PC-3 (cell line): ENCODE measurements at places on chromosomes 16 and 17. TPM values are rescaled to one million over a fixed set of nuclear protein-coding genes. Genes with fewer than 3 reads are reported as not detected.
A peak's percentile ranks its signal among the peaks of the same experiment; 100 is the strongest.

Gene EIF4A3
- 167 and 185 TPM in 2 replicates for total RNA-seq

DNA sequence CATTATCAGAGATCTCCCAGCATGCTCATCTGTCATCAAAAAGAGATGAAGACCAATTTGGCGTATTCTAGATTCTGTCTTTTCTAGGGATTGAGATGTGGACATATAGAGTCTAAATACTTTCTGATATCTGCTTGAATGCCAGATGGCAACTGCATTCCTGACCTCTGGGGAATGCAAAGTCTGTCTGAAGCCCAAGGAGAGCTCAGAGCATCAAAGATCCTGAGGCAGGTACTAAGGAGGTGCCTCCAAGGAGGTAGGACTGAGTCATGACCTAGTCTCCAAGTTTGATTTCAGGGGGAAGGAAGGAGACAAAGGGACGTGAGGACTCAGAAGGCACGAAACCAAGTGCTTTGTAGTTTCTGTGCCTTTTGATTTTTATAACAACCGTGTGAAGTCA lies 448.4 kb downstream of the HS3ST3B1 start:
- no peak for DNase-seq

DNA sequence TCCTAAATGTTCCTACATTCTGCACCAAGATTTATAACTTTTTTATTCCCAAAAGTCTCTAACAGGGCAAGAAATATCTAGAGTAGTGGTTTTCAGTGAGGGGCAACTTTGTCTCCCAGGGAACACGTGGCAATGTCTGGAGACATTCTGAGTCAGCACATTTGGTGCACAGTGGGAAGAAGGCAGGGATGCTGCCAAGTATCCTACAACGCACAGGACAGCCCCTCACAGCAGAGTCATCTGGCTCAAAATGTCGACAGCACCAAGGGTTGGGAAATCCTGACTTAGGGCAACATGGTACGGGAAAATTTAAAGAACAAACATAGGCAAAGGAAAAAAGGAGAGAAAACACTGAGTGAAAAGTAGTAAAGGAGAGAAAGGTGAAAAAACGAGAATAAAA lies 61.8 kb downstream of the SMG6 start:
- no peak for DNase-seq

- DNase-seq: no peak
Measured at GRCh38 chr16:84656649-84657048, 8.3 kb downstream of the KLHL36 start.

DNA sequence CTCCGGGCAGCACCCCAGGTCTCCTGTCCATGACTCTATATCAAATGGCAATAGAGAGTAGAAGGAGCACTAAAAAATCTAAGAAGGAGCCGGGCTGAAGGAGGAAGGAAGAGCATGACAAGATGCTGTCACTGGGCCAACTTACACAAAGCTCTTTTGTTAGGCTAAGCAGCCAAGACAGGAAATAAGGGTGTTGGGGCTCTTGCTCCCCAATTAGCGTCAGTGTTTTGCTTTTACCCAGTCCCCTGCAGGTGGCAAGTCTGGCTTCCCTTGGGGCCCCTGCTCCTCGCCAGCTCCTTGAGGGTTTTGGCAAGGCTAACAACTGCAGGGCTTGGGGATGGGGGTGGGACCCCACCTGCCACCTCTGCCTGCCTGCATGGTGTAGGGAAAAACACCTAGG lies 120.5 kb downstream of the CCT6B start:
- no peak for DNase-seq

DNA sequence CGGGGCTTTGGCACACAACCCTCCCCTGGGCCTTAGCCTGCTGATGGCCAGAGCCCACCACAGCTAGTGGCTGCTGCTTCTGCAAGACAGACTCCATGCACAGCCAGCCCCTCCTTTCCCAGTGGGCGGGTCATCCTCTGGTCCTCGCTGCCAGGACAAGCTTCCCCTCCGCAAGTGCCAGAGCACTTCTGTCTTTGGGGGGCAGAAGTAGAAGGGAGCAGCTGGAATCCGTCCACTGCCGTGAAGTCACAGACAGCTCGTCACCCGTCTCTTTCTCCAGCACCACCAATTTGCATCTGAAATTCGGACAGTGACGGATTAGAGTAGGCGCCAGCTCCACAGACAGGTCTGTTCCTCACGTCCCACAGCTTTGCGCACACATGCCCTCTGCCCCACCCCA lies 31.3 kb upstream of the NAT9 start:
- DNase-seq: no peak

GRCh38 chr17:57016071-57016763 lies 38.3 kb downstream of the SCPEP1 start:
- DNase-seq: no peak

DNA sequence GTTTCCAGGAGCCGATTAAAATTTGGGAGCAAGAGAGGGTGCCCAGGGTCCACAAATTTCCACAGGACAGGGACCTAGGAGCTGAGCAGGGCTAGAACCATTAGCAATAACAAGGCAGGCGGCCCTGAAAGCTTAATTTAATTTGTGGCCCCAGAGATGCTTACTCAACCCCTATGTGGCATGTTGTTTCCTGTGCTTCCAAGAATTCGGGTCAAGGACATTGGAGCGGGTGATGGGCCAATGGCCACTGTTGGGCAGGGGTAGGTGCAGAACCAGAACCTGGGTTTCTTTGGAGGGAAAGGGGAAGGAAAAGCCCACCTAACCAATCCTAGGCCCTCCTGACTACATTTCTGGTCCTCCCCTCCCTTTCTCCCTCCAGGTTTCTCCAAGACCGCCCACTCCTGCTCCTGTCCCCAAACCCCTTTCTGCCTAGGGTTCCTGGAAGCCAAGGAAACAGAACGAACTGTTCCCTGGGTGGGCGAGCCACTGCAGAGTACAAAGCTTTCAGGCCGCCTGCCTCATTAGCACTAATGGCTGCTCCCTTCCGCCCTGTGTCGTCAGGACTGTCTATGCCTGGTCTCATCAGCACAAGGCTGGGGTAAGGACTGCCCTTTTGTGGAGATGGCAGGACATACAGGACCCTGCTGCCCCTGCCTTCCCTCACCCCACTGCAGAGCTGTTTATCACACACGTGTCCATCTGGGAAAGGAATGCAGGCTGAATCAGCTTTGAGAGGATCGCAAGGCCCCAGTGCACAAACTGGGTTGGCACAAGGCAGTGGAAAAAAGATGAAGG lies 581 bp upstream of the AGRP start:
- no peak for DNase-seq

DNA sequence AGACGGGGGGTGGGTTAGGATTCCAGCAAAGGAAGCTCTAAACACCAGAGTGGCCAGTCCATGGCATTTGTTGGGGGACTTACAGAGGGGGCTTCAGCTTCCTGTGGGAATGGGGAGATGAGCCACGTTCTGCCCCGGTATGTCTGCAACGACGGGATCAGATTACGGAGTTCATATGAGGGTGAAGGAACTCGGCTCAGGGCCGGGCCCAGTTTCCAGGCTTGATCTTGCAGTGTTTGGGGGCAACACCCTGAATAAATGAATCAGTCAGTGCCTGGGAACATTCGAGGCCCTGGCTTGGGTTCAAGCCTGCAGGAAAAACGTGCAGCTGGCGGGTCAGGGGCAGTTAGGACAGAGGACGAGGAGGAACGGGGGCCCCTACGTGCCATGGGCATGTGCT lies 54.0 kb downstream of the JPH3 start:
- DNase-seq: no peak

Gene ATAD5
- total RNA-seq: 4.2 and 5.4 TPM in 2 replicates

DNA sequence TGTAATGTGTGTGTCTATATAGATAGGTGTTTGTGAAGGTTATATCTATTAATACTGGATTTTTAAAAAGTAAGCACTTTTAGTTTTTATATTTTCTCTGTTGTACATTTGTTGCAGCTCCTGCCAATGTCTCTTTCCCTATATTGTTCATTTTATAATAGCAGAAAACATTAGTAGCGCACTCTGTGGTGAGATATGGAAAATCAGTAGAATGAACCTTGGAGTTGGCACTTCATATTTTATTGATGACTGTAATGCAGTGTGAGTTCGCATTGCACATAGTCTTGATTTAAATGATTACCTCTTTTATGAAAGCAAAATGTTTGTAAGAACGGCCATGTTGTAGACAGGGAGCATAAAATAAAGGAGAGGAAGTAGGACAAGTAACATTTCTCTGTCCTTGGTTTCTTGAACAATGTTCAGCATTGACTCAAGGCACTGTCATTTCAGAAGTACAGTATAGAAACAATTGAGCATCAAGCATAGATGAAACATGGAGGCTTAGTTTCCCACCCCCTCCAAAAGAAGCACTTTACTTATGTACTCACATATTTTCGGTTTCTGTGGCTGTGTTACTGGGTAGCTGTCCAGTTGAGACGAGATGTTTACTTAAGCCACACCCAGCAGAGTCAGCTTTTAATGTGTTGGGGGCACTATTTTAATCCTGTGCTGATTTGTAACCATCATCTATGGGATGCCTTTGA lies 74.0 kb downstream of the TANC2 start:
- DNase-seq: peak; percentile 89

DNA sequence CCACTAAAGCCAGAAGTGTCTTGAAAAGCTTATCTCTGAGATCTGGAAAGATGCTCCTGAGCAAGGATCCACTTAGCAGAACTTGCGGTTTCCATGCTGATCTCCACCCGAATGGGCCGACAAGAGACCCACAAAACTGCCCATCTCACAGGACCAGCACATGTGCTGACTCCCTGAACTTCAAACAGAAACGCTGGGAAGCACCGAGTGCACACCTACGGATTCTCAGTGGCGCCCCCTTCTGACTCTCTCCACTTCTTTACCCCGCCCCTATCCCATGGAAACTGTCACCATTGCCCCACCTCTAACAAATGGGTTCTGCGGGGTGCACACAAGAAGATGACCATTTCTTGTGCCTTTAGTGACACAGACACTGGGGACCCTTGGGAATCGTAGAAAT lies 21.4 kb downstream of the CDRT4 start:
- no peak for DNase-seq

GRCh38 chr17:72456075-72456474 lies 335.3 kb downstream of the SOX9 start:
- DNase-seq: peak; percentile 82

Gene GFAP
- 0.29 and 0.46 TPM in 2 replicates for total RNA-seq

GRCh38 chr16:86778978-86779377 lies 200.6 kb downstream of the FOXL1 start:
- DNase-seq: no peak

DNA sequence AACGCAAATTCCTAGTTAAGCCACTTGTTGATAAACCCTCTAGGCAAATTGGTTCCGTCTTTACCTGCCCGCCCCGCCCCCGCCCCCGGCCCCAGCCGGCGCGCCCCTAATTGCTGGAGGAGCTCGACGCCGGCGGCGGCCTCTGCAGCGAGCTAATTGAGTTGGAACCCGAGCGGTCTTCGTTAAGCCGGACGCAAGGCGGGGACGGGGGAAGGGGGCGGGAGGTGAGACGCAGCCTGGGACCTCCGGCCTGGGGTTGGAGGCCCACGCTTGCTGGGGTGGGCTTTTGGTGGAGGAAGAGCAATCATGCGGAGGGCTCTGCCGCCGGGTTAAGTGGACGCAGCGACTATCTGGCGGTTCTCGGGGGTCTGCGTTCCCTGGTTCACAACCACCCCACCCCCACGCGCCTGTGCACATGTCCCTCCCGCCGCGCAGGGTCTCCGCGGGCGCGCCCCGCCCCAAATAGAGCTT lies 12.7 kb upstream of the FOXF1 start:
- DNase-seq: no peak

GRCh38 chr17:38749223-38750043 lies 1.3 kb upstream of the PCGF2 start:
- peak; percentile 73 for DNase-seq

DNA sequence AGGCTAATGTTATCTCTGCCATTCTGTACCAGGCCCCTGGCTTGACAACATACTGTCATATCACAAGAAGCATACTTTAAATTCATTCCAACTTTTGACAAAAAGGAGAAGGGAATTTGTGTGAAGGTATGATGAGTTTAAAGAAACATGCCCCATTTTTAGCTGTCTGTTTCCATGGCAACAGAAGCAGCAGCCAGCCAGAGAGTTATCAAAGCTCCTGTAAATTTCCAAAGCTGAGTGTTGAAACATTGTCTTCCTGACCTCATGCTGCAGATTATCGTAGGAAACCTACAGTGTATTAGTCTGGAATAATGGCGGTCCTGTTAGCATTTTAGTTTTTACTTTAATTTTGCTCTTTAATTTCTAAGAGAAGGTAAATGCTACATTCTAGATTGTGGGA lies 124.9 kb downstream of the MRTFB start:
- no peak for DNase-seq

Gene CLEC3A
- not detected in 2 replicates for total RNA-seq

- no peak for DNase-seq
Measured at GRCh38 chr17:80023481-80024205, 12.0 kb downstream of the TBC1D16 start.

DNA sequence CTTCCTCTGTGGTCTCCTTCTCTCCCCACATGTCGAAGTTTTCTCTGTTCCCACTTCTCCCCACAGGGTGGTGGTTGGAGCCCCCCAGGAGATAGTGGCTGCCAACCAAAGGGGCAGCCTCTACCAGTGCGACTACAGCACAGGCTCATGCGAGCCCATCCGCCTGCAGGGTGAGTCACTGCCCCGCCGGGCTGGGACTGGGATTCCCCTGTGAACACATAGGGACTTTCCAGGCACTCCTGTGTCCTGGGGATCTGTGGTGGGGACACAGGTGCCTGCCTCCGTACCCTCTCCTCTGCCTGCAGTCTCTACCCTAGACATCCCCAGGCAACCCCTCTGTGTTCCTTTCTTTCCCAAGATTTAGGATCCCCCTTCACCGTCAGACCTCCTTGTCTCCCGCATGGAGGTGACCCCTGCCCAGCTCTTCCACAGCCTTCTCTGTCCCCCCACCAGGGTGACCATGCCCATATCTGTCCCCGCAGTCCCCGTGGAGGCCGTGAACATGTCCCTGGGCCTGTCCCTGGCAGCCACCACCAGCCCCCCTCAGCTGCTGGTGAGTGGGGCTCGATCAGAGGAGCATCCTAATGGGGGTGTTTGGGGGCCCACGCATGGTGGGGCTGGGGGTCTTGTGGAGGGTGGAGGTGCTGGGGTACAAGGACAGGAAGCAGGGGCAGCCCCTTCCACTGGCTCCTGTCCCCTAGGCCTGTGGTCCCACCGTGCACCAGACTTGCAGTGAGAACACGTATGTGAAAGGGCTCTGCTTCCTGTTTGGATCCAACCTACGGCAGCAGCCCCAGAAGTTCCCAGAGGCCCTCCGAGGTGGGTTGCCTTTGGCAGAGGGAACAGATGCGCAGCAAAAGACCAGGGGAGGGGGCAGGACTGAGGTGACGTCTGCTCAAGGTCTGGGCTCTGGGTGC lies 5.8 kb downstream of the ITGAM start:
- DNase-seq: peak; percentile 46

GRCh38 chr16:77117707-77118106 lies 73.3 kb upstream of the MON1B start:
- DNase-seq: no peak

- DNase-seq: no peak
Measured at GRCh38 chr17:42365136-42365535, 23.1 kb downstream of the STAT3 start.

DNA sequence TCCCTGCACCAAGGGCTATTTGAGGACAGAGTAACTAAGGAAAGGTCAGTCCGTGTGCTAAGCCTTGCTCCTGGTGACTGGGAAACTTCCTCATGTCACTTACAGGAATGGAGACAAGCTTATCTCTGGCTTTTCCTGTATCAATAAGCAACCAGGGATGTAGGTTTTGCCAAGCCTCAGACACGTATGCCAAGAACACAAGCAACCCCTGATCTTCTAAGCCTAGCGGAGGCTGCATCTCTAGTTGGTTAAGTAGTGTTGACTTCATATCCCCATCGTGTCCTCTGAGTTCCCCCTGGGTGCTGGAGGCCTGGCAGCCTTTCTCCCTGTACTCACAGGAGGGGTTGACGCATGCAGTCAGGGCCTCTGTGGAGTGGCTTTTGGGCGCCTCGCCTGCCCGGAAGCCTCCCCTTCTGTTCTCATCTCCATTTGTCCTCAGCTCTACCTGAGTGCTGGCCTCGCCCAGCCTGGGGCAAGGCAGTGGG lies 1.4 kb upstream of the C1QTNF1 start:
- DNase-seq: no peak

- DNase-seq: no peak
Measured at GRCh38 chr17:45888392-45888791, 6.0 kb upstream of the MAPT start.
